NCI-H748 treated with DMSO at 0.1 percent for 48 hours (cell line): ENCODE measurements at places on chromosomes 3 and 15.

GRCh38 chr15:93557696-93558095 is 468.7 kb upstream of the RGMA start:
- DNase-seq, result no peak

DNA sequence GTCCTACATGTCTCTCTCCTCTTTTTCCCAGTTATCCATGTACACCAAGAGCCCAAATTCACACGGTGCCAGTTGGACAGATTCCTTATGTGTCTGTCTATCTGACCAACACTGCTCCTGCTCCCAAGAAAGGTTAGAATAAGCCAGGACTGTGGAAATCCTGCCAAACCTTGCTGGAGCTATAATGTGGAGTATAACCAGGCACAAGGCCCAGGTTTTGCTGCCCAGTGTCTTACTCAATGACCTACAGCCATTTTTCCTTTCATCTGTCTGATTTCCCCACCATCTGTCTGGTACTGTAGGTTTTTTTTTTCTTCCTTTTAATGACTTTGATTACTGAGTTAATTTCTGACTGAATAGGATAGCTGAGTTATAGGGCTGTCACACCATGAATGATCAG is 26.5 kb upstream of the MINDY4B start:
- no peak for DNase-seq

DNA sequence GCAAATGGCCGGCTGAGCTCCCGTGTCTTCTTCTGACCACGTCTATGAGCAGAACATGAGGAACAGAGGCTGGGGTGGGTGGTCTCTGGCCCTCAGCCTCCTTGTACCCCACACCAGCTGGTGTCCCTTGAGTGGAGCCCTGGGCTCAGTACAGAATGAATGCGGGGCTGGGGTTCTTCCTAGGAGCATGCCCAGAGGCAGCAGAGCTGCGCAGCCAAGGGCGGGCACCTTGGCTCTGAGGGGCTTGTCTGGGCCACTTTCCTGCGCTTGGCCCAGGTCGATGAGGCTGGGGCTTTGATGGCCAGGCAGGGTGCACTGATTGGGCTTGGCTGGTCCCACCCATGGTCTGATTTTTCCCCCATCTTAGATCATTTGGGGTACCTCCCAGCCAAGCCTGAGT is 6.4 kb downstream of the SCN5A start:
- DNase-seq, result no peak

DNA sequence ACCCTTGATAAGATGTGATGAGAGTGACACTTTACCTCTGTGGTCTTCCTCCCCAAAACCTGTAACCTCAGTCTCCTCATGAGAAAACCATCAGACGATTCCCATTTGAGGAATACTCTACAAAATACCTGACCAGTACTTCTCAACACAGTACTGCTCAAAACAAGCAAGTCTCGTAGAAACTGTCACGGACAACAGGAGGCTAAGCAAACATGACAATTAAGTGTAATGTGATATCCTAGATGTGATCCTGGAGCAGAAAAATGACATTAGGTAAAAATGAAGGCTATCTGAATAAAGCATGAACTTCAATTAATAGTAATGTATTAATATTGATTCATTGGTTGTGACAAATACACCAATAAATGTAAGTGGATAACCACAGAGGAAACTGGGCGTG is 113.6 kb downstream of the CACNA2D3 start:
- DNase-seq, result peak; percentile 68

GRCh38 chr3:46546896-46547440 is 19.1 kb downstream of the LRRC2 start:
- DNase-seq, result no peak

GRCh38 chr15:62449638-62450037 is 284.6 kb upstream of the C2CD4B start:
- DNase-seq, result no peak

- no peak for DNase-seq
These were observed 14.9 kb downstream of the NAALADL2 start for GRCh38 chr3:174873832-174874657.

- no peak for DNase-seq
These were observed 8.4 kb downstream of the STT3B start for GRCh38 chr3:31541089-31541488.

- DNase-seq, result no peak
These were observed 5.8 kb upstream of the ZNF770 start for GRCh38 chr15:34993877-34994276.
